ENCODE measurements at places on chromosomes 13 and 19.

GRCh38 chr19:11141937-11142527 is 13.6 kb downstream of the SPC24 start:
- no peak for DNase-seq

DNA sequence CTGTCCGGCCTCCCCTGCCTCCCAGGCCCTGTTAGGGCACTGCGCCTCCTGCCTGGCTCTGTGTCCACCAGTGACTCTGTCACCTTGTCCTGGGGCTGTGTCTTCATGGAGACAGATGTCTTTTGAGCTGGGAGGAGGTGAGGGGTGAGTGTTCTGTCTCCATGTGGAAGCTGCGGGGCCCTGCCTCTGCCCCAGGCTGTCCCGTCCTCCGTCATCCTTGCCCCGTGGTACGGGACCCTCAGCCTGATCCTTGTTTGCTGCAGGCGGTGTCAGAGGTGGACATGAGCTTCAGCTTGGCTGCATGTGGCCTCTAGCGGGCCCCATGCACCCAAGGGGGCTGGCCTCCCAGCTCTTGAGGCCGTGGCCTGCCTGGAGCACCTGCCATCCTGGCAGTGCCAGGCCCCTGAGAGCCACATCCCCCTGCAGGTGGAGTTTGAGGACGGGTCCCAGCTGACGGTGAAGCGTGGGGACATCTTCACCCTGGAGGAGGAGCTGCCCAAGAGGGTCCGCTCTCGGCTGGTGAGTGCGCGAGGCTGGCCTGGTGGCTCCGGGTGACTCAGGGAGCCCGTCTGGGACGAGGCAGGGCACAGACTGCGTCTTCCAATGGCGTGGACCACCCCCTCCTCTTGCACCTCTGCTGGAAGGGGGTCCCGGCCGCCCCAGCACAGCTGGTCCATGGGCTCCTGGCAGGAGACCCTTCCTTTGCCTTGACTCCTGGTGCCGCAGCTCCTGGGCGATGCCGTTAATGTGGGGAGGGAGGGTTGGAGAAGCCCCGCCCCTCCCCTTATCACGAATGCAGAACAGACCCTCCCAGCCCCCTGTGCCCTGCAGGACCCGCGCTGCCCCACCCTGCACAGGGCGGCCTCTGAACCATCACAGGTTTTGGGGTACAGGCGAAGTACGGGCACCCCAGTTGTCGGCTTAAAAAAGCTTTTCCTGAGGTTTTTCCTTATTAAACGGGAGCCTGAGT is 181.3 kb downstream of the KDM4B start:
- DNase-seq, result no peak

DNA sequence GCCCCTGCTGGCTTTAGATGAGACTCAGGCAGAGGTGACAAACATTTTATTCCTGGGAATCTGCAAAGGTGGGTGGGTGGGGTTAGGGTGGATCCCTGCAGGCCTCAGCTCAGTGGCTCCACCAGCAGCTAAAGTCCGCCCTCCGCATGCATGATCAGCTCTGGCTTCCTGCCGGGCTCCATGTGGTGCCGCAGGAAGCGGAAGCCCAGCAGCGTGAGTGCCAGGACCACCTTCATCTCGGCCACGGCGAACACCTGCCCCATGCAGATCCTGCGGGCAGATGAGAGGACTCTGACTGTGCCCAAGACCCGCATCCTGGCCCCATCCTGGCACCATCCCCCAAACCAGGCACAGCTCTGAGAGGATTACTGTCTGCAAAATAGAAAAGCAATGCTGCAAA is 26.3 kb downstream of the CYP4F2 start:
- no peak for DNase-seq

DNA sequence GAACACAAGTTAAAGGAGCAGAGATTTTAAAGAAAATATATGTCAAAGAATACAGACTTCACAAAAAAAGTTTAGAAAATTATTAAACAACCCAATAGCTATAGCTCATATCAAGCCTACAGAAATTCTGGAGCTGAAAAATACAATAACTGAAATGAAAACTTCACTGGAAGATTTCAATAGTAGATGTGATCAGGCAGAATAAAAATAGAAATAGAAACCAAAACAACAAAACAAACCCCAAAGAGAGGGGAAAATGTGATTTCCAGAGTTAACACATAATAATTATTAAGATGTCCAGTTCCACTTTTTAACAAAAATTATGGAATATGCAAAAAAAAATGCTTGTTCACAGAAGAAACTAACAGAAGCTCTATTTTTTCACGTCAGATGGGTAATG is 23.6 kb downstream of the LRRC63 start:
- DNase-seq, result no peak

- DNase-seq, result no peak
Observed at GRCh38 chr13:75796825-75797224, 160.7 kb downstream of the LMO7 start.

- DNase-seq, result no peak
Observed at GRCh38 chr13:90806892-90807291, 540.6 kb upstream of the MIR17HG start.
